Hematopoietic multipotent progenitor cell treated with erythropoietin and hydrocortisone succinate and interleukin-3 and kit ligand, for 8 days (in vitro differentiated cells): ENCODE measurements at places on chromosomes 5 and 9.

DNA sequence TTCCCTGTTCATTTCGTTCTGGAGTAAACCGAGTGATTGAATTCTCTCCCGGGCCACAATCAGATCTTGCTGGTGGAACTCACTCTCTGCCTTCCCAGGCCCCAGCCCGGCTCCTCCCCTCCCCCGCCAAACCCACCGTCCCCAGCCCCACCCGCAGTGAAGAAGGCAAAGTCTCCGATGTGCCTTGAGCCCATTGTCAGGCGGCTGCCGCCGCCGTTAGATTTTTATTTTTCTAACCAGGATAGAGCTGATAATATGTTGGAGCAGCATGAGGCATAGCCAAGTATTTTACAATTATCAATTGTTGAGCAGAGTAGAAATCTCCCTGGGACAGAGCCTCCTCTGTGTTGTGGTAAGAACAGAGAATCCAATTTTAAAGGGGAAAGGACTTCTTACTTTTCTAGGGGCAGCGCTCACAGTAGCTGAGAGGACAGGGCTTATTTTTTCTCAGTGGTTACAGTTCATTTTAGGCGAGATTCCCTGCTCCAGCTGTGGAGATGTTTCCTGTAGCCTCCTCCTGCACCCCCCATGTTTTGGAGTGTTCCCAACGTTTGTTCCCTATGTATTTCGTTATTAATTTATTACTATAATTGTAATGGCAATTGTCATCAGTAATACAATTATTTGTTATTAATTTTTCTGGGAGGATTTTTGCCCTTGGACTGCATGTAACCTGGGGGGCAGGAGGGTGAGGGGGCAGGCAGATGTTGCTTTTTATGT is 1.3 kb downstream of the PSAT1 start:
- DNase-seq, result peak; percentile 28

GRCh38 chr5:15844253-15844652 is 335.3 kb downstream of the MARCHF11 start:
- DNase-seq, result no peak

DNA sequence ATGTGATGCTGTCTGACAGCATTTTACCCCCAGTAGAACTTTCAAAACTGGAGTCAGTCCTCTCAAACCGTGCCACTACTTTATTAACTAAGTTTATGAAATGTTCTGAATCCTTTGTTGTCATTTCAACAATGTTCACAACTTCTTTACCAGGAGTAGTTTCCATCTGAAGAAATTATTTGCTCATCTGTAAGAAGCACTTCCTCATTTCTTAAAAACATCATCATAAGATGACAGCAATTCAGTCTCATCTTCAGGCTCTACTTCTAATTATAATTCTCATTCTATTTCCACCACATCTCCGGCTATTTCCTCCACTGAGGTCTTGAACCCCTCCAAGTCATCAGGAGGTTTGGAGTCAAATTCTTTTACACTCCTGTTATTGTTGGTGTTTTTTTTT is 2.3 kb upstream of the TAS2R1 start:
- no peak for DNase-seq

- DNase-seq, result peak; percentile 80
Measured at GRCh38 chr9:86282979-86283535, 719 bp upstream of the ISCA1 start.

DNA sequence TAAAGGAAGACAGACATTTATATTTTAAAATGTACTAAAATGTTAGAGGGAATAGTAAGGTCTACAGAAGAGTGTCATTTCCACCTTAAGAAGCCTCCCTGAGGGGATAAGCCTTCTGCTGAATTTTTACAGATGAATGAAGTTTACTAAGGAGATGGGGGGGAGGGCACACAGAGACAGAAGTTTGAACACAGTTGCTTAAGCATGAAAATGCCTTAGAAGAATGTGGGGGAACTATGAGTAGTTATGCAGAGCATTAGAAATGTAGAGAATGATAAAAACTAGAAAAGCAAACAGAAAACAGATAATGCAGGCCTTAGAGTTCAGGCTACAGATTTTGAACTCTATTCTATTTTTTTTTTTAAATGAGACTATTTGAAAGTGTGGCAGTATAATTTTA is 232.2 kb upstream of the VLDLR start:
- no peak for DNase-seq

GRCh38 chr5:74594137-74595040 is 46.1 kb downstream of the ENC1 start:
- no peak for DNase-seq

- DNase-seq, result no peak
Measured at GRCh38 chr5:73419465-73420390, 28.8 kb downstream of the FOXD1 start.

DNA sequence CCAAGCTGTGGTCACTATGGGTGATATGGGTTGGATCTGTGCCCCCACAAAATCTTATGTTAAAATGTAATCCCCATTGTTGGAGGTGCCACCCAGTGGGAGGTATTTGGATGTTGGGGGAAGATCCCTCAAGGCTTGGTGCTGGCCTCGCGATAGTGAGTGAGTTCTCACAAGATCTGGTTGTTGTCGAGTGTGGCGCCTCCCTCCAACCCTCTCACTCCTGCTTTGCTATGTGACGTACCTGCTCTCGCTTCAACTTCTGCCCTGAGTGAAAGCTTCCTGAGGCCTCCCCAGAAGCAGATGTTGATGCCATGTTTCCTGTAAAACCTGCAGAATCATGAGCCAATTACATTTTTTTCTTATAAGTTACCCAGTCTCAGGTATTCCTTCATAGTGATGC is 35.5 kb downstream of the UGT3A2 start:
- DNase-seq, result no peak

- DNase-seq, result no peak
Measured at GRCh38 chr5:74409712-74410111, 230.8 kb downstream of the ENC1 start.

DNA sequence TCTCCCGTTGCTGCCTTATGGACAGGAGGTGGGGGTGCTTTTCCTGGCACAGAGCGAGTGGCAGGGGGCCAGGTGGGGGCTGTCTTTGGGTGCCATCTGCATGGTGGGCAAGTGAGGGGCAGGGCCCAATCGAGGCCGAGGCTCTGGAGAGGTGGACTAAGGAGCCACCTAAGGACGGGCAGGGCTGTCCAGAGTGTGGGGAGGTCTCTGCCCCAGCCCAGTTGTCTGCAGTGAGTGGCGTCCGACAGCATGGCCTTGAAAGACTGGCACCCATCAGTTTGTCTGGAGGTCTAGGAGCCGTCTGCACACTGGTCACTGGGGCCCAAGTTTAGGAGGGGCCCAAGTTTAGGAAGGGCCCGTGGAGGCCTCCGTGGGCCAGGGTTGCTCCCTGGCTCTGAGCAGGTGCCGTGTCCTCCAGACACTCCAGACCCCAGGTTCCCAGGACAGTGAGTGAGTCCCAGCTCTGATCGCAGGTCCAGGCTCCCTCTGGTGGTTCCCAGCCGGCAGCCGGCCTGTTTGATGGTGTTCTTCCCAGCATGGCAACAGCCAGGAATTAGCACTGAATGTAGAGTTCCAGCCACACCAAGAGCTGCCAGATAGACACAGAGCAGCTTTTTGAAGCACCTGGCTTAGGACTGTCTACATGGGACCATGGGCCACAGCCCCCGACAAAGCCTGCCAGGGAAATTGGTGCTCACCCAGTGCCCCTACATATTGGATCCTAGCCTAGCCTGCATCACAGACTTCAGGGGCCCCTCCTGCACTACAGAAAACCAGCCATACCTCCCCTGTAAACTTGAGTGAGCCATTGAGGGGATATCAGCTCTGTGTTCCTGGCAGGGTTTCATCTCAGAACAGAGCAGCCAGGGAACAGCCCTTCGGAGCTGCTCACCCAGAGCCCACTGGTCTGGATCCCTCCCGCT is 120.9 kb downstream of the WNK2 start:
- DNase-seq, result peak; percentile 16

DNA sequence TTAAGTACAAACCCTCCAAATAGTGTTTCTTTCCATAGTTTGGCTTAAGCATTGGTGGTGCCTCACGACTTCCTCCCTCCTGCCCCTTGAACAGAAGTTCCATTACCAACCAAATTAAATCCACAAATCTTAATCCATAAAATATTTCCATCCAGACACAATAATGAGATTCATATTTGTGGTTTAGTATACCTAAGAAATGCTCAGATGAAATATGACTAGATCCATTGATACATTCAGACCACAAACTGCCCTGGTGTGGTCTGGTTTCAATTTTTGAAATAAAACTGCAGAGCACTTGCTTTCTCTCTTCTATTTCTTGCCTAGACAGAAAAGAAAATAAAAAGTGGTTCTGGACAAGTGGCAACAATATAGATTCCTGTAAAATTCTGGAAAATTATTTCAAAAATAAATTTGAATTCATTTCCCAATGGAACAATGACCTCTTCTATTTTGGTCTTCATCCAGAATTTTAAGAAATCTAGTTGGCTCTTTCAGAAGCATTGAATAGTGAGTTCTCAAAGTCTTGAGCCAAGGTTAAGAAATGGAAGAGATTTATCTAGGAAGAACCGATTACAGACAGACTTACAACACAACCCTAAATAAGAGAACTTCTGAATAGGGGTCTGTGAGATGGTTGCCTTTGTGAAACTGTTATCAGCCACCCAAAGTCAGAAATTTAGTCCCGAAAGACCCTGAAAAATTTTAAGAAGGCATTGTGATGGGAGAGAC is 14.0 kb downstream of the TNC start:
- DNase-seq, result no peak

- no peak for DNase-seq
Measured at GRCh38 chr5:160805376-160805775, 46.6 kb downstream of the ATP10B start.

GRCh38 chr5:139103762-139104161 is 94.4 kb downstream of the SIL1 start:
- no peak for DNase-seq

GRCh38 chr9:93228030-93228429 is 44.1 kb downstream of the WNK2 start:
- DNase-seq, result no peak

GRCh38 chr9:37575921-37576721 is at the start of gene FBXO10:
FBXO10 (minus strand) TSS chr9:37576380; CDS start chr9:37541768, 34,612 bp downstream.
- DNase-seq, result peak; percentile 40

DNA sequence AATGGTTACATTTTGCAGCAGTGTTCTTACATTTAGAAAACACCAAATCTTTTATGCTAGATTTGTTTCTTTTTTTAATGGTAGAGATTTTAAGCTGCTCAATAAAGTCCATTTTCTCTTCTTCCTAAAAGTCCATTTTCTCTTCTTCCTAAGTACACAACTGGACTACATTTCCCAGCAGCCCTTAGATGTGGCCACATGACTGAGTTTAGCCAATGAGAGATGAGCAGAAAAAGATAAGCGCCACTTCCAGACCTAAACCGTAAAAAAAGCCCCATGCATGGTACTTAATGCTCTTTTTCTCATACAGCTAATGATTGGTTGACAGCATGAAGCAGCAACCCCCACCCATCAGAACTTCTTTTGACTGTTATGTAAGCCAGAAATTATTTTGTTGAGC is 206.7 kb downstream of the FAM114A2 start:
- peak; percentile 48 for DNase-seq

- DNase-seq, result no peak
Measured at GRCh38 chr5:664994-665360, 28.2 kb downstream of the TPPP start.

- no peak for DNase-seq
Measured at GRCh38 chr5:34900652-34901051, 14.7 kb downstream of the RAD1 start.

DNA sequence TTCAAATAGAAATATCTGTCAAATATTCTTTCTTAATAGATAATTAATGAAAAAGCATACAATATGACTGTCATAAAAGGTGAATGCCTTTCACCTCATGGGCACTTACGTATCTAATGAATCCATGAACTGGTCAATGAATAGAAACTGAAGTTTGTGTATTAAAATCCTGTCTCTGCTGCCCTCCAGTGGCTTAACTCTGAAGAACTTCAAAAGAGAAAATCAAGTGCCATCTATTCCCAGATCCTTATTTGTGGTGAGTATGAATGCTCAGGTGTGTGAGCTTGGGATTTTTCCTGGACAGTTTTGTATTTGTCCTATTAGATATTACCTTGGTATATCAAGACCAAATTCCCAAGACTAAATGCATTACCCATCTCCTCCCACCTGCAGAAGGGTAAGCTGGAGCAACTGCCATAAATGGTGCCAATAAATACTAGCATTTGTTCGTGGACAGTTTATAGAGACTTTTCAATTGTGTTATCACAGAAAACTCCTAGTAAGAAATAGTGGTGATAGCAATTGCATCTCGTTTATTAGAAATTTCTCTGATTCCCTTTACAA is 44.0 kb upstream of the SVEP1 start:
- peak; percentile 69 for DNase-seq

DNA sequence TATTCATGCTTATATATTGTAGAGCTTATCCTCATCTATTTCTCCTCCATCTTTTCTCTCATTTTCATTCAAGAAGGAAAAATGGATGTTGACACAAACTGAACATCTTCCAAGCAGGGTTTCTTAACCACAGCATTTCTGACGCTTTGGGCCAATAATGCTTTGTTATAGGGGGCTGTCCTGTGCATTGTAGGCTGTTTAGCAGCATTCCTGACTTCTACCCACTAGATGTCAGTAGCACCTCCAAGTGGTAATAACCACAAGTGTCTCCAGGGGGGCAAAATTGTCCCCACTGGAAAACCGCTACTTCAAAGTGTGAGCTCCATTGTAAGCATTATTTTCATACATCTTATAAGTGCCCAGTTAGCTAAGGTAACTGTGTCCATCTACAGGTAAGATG is 2.6 kb upstream of the TXNDC8 start:
- peak; percentile 39 for DNase-seq

DNA sequence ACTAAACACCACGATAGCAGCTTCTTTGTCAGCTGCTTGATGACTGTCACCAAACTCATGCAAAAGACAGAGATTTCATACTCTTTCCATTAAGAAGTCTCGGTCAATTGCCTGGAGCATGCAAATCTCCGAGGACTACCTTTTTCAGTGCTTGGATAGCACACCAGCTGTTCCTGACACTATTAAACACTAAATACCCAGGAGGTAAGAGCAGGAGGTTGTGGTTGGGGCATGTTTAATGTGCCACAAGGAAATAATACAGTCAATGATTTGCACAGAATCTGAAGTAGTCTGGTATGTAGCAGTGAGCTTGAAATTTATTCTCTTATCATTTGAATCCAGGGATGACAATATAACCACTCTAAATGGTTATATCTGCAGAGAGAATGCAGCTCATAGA is 996.2 kb downstream of the CDH12 start:
- DNase-seq, result no peak

DNA sequence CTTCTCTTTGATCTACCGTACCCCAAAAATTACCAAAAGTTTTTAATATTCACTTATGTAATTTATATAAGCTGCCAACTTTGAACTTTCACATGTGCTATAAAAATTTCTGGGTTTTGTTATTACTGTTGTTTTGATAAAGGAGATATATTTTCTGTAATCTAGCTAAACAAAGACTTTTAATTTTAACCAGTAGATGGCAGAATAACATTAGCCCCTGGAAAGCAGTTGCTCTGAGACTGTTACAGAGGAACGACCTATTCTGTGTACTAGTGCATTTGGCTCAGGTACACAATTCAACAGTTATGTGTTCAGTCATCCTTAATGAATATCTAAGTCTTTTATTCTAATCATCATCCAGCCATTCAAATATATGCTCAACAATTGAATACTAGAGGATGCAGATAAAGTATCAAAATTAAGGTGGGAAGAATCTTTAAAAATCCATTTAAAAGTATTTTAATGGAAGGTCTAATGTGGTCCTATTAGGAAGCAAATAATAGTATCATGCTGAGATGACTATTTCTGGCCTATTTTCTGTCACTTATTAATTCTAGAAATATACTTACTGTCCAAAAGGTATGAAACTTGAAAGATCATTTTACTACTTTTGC is 8.6 kb downstream of the KLHL9 start:
- peak; percentile 73 for DNase-seq
